Smooth muscle cell of the coronary artery (primary cell): ENCODE measurements at places on chromosomes 5 and 9. TPM values are rescaled to one million over a fixed set of nuclear protein-coding genes. Genes with fewer than 3 reads are reported as not detected.

The CD180 gene
- not detected in 2 replicates for total RNA-seq

The VLDLR gene
- 21.4 and 29.8 TPM in 2 replicates for total RNA-seq

The CDH6 gene
- total RNA-seq, result 11.9 and 227 TPM in 2 replicates

The LCNL1 gene
- 0.15 and 6.1 TPM in 2 replicates for total RNA-seq

The SPATA31E1 gene
- total RNA-seq, result not detected in 2 replicates
